Stimulated activated CD8-positive, alpha-beta memory T cell treated with anti-CD3 and anti-CD28 coated beads, Interleukin-7, amount 100 ng/mL, for 1 hour (primary cell): ENCODE measurements at places on chromosomes 6 and 20.

GRCh38 chr6:32962213-32962826 is 6.1 kb upstream of the BRD2 start:
- no peak for DNase-seq

- no peak for DNase-seq
Observed at GRCh38 chr6:42889815-42890214, 10.4 kb downstream of the RPL7L1 start.

DNA sequence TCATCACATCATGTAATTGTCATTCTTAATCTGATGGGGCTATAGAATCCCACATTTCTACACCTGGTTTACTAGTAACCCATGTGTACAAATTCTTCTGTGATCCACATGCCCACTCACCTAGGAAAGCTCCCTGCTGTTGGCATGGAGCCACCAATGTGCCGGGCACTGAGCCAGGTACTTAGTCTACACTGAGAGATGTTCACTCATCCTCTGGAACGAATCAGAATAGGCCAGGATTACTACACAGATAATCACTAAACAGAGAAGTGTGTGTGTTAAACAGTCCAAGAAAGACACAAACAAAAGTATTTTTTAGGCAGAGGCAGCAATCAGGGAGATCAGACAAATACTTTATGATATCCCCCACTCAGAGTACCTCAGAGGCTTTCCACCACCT is 193.2 kb upstream of the VGLL2 start:
- DNase-seq: no peak

DNA sequence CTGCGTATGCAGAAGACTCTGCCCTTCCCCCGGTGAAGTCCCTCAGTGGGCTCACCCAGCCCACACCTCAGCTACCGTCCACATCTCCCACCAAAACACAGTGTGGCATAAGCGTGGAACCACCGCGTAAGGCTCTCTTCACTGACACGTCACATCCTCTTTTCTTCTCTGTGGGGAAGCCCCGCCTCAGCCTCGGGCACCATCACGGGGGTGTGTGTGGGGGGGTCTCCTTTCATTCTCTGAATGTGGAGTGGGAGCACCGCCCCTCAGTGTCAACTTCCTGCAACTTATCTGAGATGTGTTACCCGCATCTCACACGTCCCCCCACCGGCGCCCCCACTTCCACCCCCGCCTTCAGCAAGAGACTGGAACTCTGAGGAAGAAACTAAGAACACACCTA is 388.4 kb upstream of the JARID2 start:
- peak; percentile 50 for DNase-seq

- no peak for DNase-seq
Observed at GRCh38 chr6:9841886-9842725, 572.8 kb downstream of the TFAP2A start.

DNA sequence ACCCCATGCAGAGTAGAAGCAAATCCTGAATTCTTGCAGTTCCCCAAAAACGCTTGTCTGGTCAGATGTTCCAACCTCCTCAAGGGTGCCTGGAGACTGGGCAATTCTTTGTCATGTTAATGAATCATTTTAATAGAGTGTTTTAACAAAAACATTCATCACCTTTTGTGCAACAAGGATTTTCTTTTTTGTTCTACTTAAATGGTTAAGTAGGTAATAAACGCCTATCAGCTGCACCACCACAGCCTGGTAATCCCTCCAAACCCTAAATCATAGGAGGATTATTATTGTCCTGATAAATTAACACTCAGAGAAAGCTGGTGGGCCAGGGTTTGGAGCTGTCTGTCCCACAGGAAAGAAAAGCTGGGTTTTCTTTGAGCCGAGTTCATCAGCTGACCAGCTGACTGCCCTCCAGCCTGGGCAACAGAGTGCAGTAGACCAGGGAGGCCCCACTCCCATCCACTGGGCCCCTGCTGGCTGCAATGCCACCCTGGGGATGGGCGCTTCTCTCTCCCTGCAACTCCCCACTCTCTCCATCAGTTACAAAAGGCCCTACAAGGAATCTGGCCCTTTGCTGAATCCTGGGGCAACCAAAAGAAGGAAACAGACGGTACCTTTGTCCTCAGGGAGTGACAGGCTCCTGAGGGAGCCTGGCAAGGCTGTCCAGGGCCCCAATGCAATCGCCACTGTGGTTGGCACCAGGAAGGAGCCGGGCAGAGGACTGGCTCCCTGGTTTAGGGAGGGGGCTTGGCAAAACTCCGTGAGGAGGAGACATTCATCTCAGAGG is 23.1 kb upstream of the BMP7 start:
- no peak for DNase-seq

DNA sequence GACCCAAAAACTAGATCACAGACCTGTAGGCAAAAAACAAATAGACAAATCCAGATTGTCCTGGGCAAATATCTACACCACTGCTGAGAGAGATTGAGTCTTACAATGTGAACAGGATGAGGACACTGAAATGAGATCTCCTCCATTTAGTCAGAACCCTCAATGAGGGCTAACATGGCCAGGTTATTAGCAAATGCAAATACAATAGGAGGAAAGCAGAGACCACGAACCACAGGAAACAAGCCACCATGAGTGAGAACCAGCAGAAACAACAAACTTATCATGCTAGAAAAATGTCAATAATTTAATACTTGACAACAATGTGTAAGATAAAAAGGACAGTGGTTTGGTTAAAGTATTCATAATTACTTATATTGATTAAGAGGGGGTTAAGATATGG is 162.8 kb downstream of the SYNE1 start:
- DNase-seq: no peak

DNA sequence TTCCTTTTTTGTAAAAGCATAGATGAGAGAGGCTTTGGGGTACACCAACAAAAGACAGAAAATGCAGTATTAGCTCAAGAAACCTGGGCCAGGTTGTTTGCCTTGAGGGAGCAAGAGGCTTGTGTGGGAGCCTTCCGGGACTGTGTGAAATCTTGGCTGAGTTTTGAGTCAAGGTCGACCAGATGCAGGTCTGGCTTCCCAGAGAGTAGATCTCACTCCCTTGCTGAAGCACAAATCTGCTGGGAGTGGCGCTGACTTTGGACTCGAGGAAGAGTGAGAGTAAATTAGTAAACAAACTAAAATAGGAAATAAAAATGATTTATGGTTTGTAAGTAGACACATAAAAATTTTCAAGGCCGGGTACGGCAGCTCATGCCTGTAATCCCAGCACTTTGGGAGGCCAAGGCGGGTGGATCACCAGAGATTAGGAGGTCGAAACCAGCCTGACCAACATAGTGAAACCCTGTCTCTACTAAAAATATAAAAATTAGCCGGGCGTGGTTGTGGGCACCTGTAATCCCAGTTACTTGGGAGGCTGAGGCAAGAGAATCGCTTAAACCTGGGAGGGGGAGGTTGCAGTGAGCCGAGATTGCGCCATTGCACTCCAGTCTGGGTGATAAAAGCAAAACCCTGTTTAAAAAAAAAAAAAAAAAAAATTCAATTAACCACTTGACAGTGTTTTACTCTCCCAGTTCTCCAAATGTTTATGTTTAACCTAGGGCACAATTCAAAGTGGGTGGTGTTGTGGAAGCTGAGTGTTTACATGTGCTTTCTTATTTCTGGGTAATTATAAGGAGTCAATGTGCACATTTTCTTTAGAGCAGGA is 27.7 kb upstream of the EDN1 start:
- DNase-seq: no peak

DNA sequence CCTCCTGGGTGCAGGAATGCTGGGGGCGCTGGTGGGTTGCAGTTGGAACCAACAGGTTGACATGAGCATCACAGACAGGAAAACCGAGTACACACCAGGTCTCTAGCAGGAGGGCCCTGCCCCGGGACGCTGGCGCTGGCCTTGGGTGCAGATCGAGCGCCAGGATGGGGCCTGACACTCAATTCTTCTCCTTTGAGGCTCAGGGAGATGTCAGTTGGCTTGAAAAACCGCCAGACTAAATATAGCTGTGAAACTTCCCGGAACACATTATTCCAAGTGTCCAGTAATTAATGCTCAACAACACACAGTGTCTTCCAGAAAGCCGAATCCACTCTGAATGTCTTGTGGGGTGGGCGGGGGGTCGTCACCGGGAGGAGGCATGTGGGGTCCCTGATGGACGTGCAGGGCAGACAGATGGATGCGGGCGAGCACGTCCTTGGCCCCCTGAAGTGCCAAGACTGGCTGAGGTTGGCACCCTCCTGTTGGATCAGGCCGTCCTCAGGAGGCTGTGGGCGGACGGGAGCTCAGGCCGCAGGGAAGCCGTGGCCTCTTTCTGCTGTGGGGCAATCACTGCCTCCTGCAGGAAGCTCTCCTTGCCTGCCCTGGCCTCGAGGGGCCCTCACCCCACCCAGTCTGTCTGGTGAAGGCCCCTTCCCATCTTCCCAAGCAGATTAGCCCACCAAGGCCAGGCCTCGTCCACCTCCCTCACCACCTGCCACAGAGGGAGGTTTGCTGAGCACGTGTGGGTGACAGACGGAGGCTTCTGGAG is 19.4 kb upstream of the GATA5 start:
- no peak for DNase-seq

- no peak for DNase-seq
Observed at GRCh38 chr6:105561486-105561885, 158.6 kb upstream of the PREP start.

DNA sequence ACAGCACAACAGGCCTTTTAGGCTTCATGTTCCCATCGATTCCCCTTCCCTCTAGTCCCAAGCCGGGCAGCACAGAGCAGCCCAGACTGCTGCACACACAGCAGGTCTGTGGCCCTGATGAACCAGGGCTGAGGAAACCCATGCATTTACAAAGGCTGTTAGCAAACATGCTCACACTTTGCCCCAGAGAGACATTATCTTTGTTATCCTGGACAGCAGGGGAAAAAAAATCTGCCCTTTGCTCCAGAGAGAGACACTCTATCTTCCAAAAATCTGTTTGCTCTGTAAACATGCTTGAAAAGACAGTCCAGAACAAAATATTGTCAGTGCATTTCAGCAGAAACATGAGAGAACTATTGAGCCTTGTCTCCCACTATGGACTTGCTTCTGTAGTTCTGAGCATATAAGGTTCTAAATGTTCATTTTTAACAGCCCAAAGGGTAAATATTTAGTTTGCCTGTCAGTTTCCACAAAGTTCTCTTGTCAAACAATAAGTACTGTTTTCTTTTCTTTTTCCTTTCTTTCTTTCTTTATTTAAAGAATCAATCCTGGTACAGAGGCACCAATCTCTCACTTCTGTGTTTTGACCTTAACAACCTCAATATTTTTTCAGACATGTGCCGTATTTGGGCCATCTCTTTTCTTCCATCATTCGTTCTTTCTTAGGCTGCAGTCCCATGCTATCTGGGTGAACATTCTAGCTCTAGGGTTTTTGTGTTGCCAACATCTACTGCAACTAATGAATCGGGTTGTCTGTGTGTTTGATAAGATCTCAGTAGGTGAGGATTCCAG is 468.0 kb downstream of the EPM2A start:
- DNase-seq: no peak

DNA sequence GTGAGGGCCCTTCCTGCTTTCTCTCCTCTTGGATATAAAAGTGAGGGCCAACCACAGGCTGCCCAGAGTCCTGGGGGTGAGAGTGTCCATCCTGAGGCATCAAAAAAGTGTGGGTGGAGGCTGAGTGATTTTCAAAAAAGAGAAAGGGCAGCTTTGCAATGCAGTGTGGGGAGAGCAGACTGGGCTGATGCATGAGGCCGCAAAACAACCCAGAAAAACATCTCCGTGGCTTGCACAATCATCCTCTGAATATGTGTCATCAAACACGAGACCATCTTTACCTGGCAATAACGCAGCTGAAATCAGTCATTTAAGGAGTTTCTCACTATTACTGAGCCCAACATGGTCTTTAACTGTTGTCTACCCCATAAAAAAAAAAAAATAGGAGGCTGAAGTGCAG is 191.2 kb upstream of the SOX4 start:
- DNase-seq: no peak

DNA sequence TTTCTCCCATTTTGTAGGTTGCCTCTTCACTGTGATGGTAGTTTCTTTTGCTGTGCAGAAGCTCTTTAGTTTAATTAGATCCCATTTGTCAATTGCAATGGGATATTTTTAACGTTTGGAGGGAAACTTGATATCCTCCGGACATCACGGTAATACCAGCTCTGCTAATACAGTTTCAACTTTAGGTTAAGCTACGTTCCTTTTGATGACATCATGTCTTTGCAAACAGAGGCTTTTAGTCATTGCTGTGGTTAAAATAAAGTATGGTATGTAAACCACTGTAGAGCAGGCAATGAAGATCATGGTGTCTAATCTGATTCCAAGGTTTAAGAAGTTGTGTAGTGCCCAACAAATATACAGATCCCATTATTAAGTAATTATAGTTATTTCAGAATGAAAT is 168.0 kb upstream of the CHD6 start:
- no peak for DNase-seq

- DNase-seq: no peak
Observed at GRCh38 chr20:24773751-24774201, 175.3 kb upstream of the CST7 start.

- no peak for DNase-seq
Observed at GRCh38 chr6:19394687-19395086, 442.5 kb upstream of the ID4 start.

- DNase-seq: no peak
Observed at GRCh38 chr6:10414756-10415616, at the start of gene TFAP2A. Gene TFAP2A, minus strand, starts transcription at chr6:10415074. Its CDS starts 83 bp downstream, at chr6:10414991.

DNA sequence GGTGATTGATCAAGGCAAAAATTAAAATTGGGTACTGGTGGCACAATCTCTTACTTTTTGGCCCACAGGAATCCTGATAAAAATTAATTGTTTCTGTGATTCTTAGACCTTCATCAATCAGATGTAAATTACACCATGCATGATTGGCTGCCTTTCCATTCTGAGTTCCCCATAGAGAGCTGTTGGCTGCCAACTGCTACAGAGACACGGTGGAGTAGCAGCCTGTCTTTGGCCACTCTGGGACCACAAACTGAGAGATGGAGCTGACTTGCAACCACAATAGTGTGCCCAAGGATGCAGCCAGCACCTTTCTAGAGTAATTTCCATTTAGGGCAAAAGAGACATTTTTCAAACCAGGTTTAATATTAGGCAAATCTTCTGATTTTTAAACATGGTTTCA is 274.3 kb upstream of the MMS22L start:
- no peak for DNase-seq

DNA sequence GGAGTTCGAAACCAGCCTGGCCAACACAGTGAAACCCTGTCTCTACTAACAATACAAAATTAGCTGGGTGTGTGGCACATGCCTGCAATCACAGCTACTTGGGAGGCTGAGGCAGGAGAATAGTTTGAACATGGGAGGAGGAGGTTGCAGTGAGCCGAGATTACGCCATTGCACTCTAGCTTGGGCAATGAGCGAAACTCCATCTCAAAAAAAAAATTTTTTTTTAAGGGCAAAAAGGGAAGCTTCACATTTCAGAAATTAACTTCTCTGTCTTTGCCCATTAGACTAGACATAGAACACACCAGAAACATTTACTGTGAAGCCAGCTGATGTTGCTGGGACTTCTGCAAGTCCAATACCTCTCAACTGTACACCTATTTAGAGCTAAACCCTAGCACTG is 90.8 kb upstream of the HDAC2 start:
- no peak for DNase-seq

GRCh38 chr6:170039156-170040114 is 251.4 kb downstream of the DLL1 start:
- no peak for DNase-seq

GRCh38 chr6:44522871-44523270 is 135.4 kb downstream of the CDC5L start:
- no peak for DNase-seq
